Activated CD4-positive, alpha-beta T cell treated with anti-CD3 and anti-CD28 coated beads for 4 hours (primary cell): ENCODE measurements at places on chromosomes 16 and 17.

- DNase-seq: no peak
Observed at GRCh38 chr16:7351610-7352510, 19.2 kb downstream of the RBFOX1 start.

GRCh38 chr17:28854457-28855335 lies at the start of gene ERAL1:
ERAL1 (plus strand) TSS chr17:28855016; CDS start chr17:28855035, 19 bp downstream.
- peak; percentile 78 for DNase-seq

- DNase-seq: no peak
Observed at GRCh38 chr16:56637814-56638750, at the start of gene MT1A. MT1A (plus strand) TSS chr16:56638666; CDS start chr16:56638739, 73 bp downstream.

GRCh38 chr16:7438601-7439000 lies 106.0 kb downstream of the RBFOX1 start:
- DNase-seq: no peak

GRCh38 chr17:42276609-42277341 lies 584 bp upstream of the STAT5B start:
- DNase-seq: peak; percentile 41

- DNase-seq: no peak
Observed at GRCh38 chr16:50393858-50394802, 25.3 kb upstream of the BRD7 start.

DNA sequence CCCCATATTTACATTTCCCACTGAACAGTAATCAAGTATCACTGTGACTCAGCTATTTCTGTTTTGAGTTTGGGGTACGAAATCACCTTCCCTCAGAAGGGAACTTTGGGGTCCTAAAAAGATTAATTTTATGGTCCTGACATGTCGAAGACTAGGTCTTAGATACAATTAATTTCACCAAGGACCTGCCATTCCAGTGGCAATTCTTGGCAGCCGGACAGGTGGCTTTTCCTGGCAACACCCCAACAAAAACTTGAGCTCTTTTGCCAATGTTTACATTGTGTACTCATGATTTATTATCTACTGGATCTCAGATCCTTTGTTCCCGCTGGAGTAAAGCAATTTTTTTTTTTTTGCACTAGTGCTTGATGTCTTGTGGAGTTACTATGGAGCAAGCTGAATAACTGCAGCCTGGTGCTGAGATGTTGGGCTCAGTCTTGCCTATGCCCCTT lies 14.4 kb downstream of the SLFN5 start:
- DNase-seq: no peak

GRCh38 chr16:3864562-3864961 lies 16.0 kb downstream of the CREBBP start:
- no peak for DNase-seq

- DNase-seq: no peak
Observed at GRCh38 chr16:454397-454940, 29.0 kb downstream of the RAB11FIP3 start.

DNA sequence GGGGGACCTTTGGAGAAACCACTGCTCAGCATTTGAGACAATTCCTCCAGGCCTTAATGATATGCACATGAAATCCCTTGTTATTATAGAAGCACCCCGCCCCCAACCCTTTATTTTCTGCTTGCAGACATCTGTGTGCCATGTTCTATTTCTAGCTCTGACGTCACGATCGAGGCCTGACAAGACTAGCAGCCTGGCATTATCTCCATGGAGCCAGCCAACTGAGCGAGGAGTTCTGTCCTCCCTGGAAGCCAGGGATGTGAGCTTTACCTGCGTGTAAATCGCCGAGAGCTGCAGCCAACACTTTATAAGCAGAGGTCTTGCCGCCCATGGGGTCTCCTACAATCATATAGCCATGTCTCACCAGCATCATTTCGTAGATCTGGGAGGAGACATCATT lies 116.9 kb downstream of the DNAH3 start:
- no peak for DNase-seq

GRCh38 chr17:66276328-66276937 lies 26.0 kb upstream of the PRKCA start:
- DNase-seq: no peak

DNA sequence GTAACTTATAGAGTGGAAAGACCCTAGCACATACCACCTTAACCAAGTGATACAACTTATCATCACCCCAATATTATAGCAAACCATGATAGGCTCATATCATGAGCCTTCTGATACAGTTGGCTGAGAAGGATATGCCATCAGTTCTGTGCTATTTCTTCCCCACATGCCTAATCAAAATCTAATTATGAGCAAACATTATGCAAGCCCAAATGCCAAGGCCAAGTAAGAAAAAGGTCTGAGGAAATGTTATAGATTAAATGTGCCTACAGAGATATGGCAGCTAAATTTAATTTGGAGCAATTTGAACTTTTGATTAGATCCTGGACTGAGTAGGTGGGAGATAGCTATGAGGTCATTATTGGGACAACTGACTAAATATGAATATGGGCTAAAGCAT lies 225.9 kb upstream of the PMFBP1 start:
- DNase-seq: no peak

DNA sequence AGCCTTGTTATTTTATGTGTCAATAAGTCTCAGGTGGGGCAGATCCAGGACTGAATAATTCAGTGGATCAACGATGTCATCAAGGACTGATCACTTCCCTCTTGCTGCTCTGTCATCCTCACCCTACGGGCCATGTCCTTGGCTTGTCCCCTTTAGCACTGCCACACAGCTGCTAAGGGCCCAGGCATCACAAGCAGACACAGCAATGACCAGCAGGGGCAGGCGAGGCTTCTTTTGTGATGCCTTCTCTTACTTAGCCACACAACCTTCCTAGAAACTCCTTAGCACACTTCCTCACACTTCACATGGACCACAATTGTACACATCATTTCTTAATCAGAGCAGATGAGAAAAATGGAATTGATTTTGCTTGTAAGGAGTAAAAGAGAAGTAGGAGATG lies 356.3 kb upstream of the SOX9 start:
- DNase-seq: no peak

DNA sequence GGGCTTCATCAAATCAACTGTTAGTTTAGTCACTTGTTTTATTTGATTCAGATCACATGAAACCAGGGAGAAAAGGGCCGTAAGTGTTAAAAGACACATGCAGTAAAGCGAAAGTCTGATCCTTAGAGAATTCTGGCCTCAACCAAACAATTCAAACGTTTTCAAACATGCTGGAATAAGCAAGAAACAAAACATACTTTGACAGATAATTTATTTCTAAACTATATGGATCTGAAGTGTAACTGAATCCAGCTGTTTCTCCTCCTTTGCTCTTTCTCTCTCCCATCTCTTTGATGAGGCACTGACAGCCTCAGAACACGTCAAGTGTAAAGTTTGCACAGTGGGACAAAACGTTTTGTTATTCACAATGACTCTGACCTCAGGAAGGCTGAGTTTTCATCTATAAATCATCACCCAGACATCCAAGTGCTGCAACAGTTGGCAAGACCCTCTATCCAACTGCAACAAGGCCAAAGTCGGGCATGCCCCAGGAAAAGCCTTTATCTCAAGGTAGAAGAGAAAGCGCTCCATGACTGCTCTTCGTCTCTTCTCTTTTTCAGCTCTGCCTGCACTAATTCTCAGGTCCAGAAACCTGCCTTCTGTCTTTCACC lies 267.1 kb upstream of the MYOCD start:
- DNase-seq: no peak

DNA sequence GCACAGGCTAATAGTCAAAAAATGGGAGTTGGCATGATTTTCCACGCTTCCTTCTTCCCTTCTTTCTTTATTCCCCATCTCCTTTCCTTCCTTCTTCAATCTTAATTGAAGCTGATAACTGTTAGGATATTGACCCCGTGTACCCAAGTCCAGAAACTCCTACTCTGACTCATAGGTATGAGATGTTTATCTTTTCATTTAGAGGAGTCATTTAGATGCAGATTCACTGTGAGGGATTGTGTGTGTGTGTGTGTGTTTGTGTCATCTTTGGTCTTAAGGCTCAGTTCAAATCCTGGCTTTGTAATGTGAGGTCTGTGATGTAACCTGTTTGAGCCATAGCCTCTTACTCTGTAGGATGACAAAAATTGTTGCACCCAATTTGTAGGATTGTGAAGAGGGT lies 332.0 kb upstream of the MAF start:
- DNase-seq: no peak

DNA sequence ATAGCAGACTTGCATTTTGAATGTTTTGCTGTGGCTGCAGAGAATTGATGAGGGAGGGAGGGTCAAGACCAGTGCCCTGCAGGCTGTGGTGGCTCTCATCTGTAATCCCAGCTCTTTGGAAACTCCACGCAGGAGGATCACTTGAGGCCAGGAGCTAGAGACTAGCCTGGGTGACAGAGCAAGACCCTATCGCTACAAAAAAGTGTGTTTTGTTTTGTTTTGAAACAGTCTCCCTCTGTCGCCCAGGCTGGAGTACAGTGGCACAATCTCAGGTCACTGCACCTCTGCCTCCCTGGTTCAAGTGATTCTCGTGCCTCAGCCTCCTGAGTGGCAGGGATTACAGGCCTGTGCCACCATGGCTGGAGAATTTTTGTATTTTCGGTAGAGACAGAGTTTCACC lies 1.9 kb upstream of the UBE2G1 start:
- DNase-seq: no peak

DNA sequence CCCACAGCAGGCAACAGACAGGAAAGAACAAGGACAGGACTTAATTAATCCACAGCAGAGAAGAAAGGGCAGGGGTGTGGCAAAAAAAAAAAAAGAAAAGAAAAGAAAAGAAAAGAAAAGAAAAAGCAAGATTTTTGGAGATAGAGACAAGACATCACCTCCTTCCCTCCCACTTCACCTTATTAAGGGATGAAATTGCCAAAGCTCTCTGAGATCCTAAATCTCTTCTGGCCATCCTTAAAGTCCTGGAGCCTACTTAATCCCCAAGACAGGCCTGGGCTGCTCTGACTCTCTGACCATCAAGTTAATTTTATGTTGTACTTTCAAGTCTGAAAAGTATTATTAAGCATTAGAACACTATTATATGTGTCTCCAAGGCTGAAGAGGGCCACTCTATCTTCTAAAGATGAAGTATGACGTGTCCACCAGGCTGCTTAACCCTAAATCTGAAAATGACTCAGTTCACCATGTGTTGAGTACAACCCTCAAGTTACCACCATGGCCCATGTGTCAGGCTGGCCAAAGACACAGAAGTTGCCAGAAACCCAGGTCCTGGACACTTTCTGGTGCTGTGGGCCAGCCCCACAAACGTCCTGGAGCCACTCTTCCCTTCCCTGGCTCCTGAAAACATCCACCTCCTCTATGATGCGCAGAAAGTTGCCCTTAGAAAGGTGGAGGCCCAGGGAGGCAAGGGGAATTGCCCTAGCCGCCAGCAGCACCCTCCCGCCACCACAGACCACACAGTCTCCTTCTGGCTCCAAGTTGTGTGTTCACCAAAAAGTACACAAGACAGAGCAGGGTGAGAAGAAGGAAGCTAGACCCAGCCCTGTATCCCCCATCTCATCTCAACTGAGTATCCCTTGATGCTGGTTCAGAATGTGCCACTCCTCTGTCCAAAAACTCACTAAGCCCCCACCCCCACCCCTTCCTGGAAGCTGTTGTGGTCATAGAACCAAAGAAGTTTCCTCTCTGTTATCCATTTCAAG lies 2.7 kb downstream of the SOCS1 start:
- peak; percentile 53 for DNase-seq

GRCh38 chr16:49332589-49333258 lies 40.9 kb upstream of the C16orf78 start:
- no peak for DNase-seq

DNA sequence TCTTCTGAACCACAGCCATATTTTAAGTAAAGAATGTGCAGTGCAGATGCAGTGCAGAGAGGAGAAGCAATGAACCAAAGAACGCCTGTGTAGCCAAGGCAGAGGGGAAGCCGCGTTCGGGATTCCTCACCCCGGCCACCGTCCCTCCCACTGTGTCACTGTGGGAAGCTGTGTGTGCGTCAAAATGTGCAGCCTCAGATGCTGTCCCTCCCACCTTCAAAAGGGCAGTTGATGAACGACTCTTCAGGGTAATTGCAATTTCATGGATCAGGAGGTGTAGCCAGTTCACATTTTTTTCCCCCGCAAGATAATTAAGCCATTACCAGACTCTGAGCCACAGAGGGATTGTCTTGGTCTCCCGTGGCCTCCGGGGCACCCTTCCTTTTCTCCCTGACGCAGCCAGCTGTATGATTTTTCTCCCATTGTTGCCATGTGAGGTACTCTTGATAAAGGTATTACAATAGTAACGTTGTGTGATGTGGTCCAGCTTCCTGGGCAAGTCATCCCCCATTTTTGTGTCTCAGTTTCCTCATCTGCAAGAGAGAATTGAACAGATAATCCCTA lies 190.0 kb downstream of the FOXL1 start:
- no peak for DNase-seq

DNA sequence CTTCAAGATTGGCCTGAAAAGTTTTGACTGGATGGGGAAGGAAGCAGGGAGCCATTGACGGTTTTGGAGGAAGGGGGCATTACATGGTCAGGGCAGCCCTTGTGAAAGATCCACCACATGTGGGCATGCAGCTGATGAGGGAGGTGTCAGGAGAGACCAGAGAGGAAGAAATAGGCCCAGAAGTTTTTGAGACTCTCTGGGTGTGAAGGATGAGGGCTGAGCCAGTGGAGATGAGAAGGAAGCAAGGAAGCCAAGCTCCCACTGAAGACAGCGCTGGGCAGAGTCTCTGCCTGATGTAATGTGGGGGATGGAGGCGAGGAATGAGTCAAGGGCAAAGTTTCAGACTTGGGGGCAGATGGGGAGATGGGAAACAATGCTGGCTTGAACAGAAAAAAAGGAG lies 530 bp downstream of the CCL17 start:
- DNase-seq: no peak

DNA sequence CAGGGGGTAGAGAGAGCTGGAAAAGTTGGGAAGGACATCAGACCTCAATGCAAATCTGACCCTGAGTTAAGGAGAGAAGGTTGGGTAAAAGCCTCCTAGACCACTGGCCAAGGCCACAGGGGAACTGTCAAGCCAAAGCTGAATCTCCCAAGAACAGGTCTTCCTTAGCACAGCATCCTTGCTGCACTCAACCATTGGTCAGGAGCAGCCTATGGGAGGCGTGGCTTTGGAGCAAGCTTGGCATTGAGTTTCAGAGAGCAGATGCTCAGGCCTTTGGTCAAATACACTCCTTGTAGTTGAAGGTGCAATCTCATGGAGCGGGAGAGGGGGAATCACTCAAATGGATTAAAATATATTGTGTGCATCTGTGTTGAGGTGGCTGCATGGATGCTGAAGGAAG lies 21.8 kb downstream of the SOX9 start:
- no peak for DNase-seq

GRCh38 chr16:81626181-81626674 lies 152.9 kb upstream of the PLCG2 start:
- DNase-seq: no peak

- no peak for DNase-seq
Observed at GRCh38 chr16:89495121-89495520, 4.8 kb upstream of the ANKRD11 start.
